Thoracic aorta endothelial cell (primary cell): ENCODE measurements at places on chromosomes 12 and 14. TPM values are rescaled to one million over a fixed set of nuclear protein-coding genes. Genes with fewer than 3 reads are reported as not detected.

Gene ACACB
- total RNA-seq, result 2.0 and 5.4 TPM in 2 replicates

Gene HVCN1
- total RNA-seq, result 3.1 and 4.7 TPM in 2 replicates

Gene P2RX2
- not detected in 2 replicates for total RNA-seq

Gene PTPRQ
- total RNA-seq, result under 0.01 TPM in 2 replicates

Gene PCED1B
- 0.40 and 0.72 TPM in 2 replicates for total RNA-seq

Gene ADAM21
- 0.36 and 0.40 TPM in 2 replicates for total RNA-seq

Gene LHX5
- not detected in 2 replicates for total RNA-seq

Gene ACIN1
- 126 and 134 TPM in 2 replicates for total RNA-seq

Gene TMEM179
- not detected in 2 replicates for total RNA-seq

Gene TAS2R14
- total RNA-seq, result 4.9 and 6.8 TPM in 2 replicates

Gene RNU4-1
- under 0.01 TPM in 2 replicates for total RNA-seq

Gene ETFBKMT
- total RNA-seq, result 2.4 and 2.7 TPM in 2 replicates

Gene CACNA2D4
- 0.13 and 0.43 TPM in 2 replicates for total RNA-seq

Gene ARHGEF25
- total RNA-seq, result 2.2 and 2.7 TPM in 2 replicates

Gene SIVA1
- 85.0 and 116 TPM in 2 replicates for total RNA-seq

Gene MYL2
- not detected in 2 replicates for total RNA-seq

Gene MIPOL1
- 41.5 and 55.2 TPM in 2 replicates for total RNA-seq

Gene INSM2
- not detected in 2 replicates for total RNA-seq

Gene OR4N5
- total RNA-seq, result not detected in 2 replicates

Gene PAX9
- under 0.01 and 0.07 TPM in 2 replicates for total RNA-seq

Gene EID3
- total RNA-seq, result 35.5 and 38.6 TPM in 2 replicates

Gene ERBB3
- total RNA-seq, result 0.43 TPM in 1 of 2 replicates, not detected in the other

Gene NEUROD4
- total RNA-seq, result not detected in 2 replicates

Gene CACNA1C
- not detected in 2 replicates for total RNA-seq

Gene CCDC63
- total RNA-seq, result not detected in 2 replicates

Gene AMN
- under 0.01 TPM in 1 of 2 replicates, not detected in the other for total RNA-seq

Gene MYBPC1
- total RNA-seq, result not detected in 2 replicates

Gene CMKLR1
- total RNA-seq, result 0.07 TPM in 1 of 2 replicates, not detected in the other

Gene CIT
- total RNA-seq, result 30.6 and 56.0 TPM in 2 replicates

Gene ADAMTS20
- not detected in 2 replicates for total RNA-seq

Gene RASAL1
- total RNA-seq, result not detected in 2 replicates

Gene CCND2
- total RNA-seq, result 13.6 and 80.8 TPM in 2 replicates

Gene SUPT16H
- total RNA-seq, result 115 and 125 TPM in 2 replicates

Gene DAO
- not detected in 2 replicates for total RNA-seq

Gene GPD1
- total RNA-seq, result 0.22 TPM in 1 of 2 replicates, not detected in the other

Gene SUDS3
- 36.0 TPM in 2 replicates for total RNA-seq

Gene REM2
- total RNA-seq, result 0.13 TPM in 1 of 2 replicates, not detected in the other

Gene ZFHX2
- total RNA-seq, result 0.40 and 0.86 TPM in 2 replicates

Gene SALL2
- total RNA-seq, result 1.9 and 3.4 TPM in 2 replicates

Gene RNASE3
- not detected in 2 replicates for total RNA-seq

Gene CD69
- total RNA-seq, result 0.29 and 0.53 TPM in 2 replicates
